HTR-8/SVneo (cell line): ENCODE measurements at places on chromosomes 6 and 20.

DNA sequence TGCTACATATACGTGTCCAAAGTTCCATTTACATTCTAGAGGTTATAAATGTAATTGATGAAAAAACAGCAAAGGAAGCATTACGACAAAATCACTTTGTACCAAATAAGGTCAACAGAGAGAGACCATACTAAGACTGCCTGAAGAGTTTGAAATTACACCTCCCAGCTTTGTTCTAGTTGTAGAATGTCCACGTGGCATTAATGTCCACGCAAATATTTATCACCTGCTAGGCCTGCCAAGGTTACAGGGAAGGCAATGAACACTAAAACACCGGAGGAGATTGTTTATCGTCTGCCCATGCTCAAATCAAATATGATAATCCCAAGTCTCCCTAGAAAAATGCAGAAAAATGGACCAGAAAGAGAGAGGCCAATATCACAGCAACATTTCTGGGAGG lies 6.2 kb downstream of the RALGAPA2 start:
- DNase-seq: no peak

DNA sequence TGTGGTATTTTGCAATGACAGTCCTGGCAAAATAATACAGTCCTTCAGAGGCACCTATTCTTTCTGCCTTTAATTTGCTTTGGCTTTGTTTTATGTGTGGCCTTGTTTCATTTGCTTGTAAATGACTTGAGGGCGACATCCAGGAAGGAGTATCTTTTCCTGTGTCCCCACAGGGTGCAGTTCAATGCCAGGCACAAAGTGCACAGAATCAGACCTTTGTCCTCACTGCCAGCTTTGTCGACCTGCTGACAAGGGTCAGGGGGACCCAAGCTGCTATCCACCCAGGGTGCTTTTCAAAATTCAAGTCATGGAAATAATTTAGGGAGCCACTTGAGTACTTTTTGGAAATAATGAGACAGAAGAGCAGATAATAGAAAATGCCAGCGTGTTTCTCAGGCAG lies 37.0 kb upstream of the CDKN1A start:
- no peak for DNase-seq

DNA sequence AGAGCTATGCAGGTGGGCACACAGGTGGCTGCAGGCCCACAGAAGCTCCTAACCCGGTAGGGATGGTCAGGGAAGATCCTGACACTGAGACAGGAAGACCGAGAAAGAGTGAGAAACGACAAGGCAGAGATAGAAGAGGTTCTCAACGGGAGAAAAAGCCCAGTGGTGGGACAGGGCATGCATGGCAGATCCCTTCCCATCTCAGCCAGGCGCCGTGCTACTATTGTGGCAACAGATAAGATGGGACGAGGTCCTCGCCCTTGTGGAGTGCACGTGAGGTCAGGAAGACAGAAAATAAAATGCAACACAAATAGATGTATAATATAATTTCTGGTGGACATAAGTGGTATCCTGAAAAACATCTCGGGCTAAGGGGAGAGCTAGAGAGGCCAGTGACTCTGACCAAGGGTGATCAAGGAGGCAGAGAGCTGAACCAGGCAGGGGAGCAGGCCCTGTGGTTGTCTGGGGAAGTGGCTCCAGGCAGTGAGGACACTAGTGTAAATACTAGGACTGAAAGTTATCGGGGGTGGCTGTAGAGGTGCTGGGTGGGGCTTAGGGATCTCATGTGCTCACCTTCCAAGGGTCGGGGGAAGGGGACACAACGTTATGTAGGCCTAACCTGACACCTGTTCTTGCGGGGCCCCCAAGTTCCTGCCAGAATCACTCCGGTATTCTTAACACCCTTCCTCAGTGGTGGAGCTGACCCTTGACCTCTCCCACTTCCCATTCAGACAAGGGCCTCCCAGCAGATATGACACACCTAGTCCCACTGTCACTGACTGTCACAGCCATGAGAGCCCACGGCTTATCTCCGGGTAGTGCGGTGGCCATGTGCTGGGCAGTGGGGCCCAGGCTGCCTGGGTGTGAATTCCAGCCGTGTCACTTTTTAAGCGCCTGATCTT lies 1.0 kb downstream of the SRXN1 start:
- no peak for DNase-seq

DNA sequence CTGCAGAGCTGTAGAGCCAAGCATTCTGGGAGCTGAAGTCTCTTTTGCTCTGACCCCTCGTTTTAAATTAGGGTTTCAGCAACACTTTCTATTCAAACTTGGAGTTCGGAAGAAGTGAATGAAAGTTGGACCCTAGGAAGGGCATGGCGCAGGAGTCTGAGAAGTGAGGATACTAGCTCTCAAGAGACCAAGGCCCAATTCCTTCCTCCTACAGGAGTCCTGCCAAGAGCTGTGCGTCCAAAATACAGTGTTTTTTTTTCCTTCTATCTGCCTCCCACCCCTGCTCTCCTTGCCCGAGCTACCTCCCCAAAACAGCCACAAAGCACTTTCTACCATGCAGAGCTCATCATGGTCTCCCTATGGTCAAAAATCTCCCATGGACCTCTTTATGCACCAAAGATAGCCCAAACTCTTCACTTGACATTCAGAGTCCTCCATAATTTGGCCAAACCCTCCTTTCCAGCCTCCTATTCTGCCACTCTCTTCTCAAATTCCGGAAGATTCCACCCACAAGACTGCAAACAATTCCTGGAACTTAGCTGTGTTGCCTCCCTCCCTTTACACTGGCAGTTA lies 649 bp upstream of the CSNK2A1 start:
- no peak for DNase-seq

GRCh38 chr6:3386374-3386857 lies 70.4 kb downstream of the SLC22A23 start:
- no peak for DNase-seq

GRCh38 chr6:137631323-137631722 lies 137.1 kb upstream of the OLIG3 start:
- DNase-seq: no peak

- no peak for DNase-seq
Observed at GRCh38 chr6:90103056-90103800, 193.4 kb downstream of the BACH2 start.

DNA sequence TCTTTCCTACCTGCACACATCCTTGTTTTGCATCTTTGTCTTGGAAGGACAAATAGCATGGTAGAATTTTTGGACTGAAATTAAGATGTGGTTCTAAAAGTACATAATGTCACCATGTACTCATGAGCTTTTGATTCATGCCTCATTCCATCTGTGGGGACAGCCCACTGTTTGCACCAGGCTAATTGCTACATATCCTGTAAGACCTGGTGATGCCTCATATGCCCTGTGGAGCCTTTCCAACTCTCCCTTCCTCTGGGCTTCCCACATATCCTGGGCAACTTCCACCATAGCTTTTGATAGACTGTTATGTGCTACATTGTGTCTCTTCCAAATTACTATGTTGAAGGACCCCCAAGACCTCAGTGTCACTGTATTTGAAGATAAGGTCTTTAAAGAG lies 213.6 kb upstream of the PREP start:
- DNase-seq: no peak

DNA sequence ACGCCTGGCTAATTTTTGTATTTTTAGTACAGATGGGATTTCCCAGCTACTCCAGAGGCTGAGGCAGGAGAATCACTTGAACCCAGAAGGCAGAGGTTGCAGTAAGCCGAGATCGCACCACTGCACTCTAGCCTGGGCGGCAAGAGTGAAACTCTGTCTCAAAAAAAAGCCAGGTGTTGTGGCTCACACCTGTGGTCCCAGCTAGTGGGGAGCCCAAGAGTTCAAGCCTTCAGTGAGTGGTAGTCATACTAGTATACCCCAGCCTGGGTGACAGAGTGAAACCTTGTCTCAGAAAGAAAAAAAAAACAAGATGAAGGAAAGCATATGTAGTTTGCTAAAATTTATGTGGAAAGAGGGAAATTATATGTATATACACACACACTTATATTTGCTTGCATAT lies 20.0 kb upstream of the POU5F1 start:
- no peak for DNase-seq

DNA sequence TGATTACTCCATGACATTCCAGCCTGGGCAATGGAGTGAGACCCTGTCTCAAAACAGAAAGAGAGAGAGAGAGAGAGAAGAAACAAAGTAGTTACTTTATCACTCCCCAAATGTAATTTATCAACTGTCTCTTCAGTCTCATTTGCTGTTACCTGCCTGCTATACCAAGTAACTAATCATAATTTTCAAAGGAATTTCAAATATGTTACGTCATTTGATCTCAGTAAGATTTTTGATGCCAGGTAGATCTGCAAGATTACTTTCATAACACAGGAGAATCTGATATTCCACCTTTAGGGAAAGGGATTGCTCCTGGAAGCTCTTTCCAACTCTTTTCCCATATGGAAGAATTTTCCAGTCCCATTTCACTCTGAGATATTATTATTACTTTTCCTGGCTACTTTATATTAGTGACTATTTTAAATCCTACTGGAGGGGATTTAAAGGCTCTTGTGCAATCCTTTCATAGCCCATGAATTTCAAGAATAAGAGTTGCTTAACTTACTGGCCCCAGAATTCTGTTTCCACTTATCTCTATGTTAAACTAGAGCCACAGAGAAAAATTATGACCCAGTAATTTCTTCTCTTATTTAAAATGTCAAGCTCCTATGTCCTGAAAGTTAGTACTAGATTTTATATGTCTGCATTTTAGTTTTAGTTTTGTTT lies 390.2 kb upstream of the FLRT3 start:
- DNase-seq: no peak

- no peak for DNase-seq
Observed at GRCh38 chr6:107546691-107547450, 57.0 kb downstream of the SOBP start.

DNA sequence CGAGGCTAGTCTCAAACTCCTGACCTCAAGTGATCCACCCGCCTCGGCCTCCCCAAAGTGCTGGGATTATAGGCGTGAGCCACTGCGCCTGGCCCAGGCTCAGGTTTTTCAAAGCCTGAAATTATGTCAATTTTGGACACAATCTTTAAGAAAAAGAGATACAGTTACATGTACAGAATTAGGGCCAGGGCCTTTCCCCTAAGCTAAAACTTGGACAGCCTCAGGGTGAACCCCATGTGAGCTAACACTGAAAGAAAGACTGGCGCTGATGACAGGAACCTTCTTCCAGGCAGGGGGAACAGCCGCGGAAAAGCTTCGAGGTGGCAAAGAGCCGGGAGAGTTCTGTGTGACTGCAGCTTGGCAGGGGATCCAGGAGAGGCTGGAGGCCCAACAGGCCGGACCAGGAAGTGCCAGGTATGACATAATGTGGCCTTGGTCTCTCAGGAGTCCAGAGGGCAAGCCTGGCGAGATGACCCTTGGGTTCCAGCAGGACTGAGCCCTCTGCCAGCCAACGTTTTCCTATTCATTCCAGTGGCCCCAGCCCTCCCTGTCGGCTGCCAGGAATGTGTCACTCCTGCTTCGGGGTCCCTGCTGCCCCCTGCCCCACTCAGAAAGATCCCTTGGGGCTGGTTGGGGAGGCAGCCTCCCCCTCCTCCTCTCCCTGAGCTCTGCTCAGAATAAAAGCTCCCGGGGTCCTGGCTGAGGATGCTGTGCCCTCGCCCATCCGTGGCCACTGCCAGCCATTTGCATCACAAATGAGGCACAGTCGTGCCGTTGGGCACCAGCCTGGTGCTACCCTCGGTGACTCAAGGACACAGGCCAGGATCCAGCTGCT lies 37.3 kb downstream of the RBM38 start:
- no peak for DNase-seq

- no peak for DNase-seq
Observed at GRCh38 chr6:87808005-87808757, 106.1 kb upstream of the AKIRIN2 start.

- DNase-seq: no peak
Observed at GRCh38 chr6:32084780-32085179, 24.4 kb downstream of the TNXB start.

DNA sequence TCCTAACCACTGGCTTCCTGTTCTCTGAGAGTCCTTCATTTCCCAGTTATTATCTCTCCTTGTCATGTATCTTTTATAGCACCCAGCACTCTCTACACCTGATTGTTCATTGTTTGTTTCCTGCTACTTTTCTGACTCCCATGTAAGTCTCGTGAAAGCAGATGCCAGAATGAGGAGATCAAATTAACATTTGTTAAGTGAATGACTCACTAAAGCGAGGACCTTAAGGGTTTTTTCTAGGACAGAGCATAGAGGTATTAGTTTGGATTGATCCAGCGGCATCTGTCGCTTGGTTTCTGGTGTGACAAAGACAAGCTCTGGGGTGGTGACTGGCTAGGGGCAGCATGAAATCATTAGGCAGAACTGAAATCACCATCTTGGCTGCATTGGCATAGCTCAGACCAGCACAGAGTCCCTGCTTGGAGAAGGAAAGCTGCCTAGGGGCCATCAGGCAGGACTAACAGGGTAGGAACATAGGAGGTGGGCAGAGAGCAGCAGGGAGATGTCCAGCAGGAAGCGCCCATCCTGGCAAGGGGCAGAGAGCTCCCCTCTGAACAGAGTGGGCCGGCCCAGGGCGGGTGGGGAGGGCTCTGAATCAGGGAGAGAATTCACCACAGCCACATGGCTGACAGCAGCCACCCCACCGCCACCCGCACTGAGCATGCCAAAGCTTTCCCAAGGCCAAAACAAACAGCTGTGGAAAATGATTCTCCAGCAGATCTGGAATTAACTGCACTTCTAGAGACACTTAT lies 97.1 kb upstream of the CEP85L start:
- no peak for DNase-seq

GRCh38 chr20:19501476-19502115 lies 256.5 kb upstream of the RIN2 start:
- no peak for DNase-seq

GRCh38 chr6:42689371-42689770 lies 33.0 kb downstream of the PRPH2 start:
- DNase-seq: no peak

GRCh38 chr6:85127168-85127498 lies 322.8 kb upstream of the NT5E start:
- no peak for DNase-seq

DNA sequence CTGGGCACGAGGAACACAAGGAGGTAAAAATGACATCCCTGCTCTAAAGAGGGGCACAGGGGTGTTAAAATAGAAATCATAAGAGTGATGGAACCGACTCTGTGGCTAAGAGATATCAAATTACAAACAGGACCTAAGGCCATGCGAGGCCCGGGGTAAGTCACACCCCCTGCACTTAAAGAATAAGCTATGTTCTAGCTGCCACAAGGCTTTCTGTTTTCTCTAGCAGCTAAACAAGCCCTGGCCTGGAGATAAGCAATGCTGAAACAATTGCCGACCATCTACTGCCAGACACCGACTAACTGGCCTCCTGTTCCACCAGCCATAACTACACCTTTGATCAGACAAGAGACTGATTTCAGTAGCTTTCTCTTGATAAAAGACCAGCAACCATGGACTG lies 32.4 kb downstream of the MDGA1 start:
- DNase-seq: no peak

DNA sequence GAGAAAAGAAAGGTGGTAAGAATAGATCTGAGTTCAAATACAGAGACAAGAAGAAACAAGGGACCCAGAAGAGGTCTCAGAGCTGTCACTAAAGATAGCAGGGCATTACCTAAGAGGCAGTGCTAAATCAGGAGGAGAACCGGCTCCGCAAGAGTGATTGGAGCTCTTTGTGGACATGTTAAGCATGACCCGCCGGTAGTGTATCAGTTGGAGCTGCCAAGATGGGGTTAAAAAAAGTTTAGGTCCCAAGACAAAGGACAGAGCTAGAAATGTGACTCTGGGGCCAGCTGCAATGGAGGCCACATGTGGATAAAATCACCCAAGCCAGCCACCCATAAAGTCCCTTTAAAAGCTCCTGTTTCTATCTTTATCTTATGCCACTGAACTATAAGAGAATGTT lies 93.4 kb downstream of the MBOAT1 start:
- DNase-seq: no peak

- DNase-seq: no peak
Observed at GRCh38 chr6:105884011-105884410, 202.1 kb upstream of the PRDM1 start.

- no peak for DNase-seq
Observed at GRCh38 chr6:71396410-71396801, 107.8 kb downstream of the OGFRL1 start.
